ENCODE measurements at places on chromosomes 12 and 14. TPM values are rescaled to one million over a fixed set of nuclear protein-coding genes. Genes with fewer than 3 reads are reported as not detected.

DNA sequence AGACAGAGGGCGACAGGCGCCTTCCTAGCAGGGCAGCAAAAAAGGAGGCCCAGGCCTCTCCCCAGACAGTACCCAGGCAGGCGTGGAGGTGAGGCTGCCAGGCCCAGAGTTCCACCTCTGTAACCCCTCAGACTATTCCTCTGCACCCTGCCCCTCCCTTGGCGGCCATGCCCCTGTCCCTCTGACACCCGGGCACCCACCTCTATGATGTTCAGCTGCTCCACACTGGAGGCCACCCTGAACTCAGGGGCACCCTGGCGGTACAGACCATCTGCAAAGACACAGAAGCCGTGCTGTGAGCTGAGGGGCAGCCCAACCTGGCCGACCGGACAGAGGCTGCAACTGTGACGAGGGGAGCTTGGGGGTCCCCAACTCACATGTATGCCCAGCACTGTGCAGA, 20.1 kb downstream of the ARL6IP4 start:
- DNase-seq = no peak
- H3K27ac ChIP-seq = no peak overlapping the region
- peaks cover 9% of the 10 kb centered on the region for H3K4me1 ChIP-seq
- no peaks in the 10 kb centered on the region for H3K36me3 ChIP-seq

- DNase-seq = no peak
- no peaks in the 10 kb centered on the region for H3K27me3 ChIP-seq
- H3K36me3 ChIP-seq = no peaks in the 10 kb centered on the region
Observed at GRCh38 chr14:51336734-51337133, 96.7 kb downstream of the TMX1 start.

DNA sequence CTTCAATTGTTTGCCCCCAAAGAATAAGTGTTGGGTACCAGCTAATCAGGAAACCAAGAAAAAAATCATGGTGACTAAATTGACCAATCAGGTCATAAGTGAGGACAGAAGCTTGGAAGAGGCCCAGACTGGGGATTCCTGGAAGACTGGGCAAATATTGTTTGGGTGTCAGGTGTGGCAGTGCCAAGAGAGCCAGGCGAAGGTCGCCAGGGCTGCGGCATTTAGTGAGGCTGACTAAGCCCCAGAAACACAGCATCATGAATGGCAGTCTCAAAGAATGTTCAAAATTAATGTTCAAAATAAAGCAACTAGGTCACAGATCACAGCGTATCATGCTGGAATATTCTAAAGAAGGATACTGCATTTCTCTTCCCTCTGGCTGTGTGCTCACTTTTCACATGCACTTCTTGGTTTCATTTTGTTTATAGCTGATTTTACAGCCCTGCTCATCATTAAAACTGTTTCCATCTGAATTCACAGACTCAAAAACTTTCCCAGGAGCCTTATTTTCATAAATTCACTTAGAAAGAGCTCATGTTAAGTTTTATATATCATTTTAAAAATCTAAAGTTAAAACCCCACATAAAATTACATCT, 85.3 kb upstream of the OVCH1 start:
- no peaks in the 10 kb centered on the region for H3K27me3 ChIP-seq
- H3K4me3 ChIP-seq = no peak overlapping the region
- peak overlapping the region; percentile 82 for H3K27ac ChIP-seq

- no peak overlapping the region for H3K27ac ChIP-seq
- H3K36me3 ChIP-seq = no peaks in the 10 kb centered on the region
- no peaks in the 10 kb centered on the region for H3K27me3 ChIP-seq
- no peak for DNase-seq
- peaks cover 6% of the 10 kb centered on the region for H3K4me1 ChIP-seq
- no peak overlapping the region for H3K4me3 ChIP-seq
Observed at GRCh38 chr12:120705618-120706017, 4.6 kb upstream of the UNC119B start.

- no peak for DNase-seq
- H3K4me3 ChIP-seq = no peak overlapping the region
- H3K27ac ChIP-seq = peak overlapping the region; percentile 97
- H3K36me3 ChIP-seq = no peaks in the 10 kb centered on the region
Observed at GRCh38 chr14:105479431-105480158, 5.0 kb downstream of the CRIP2 start.

DNA sequence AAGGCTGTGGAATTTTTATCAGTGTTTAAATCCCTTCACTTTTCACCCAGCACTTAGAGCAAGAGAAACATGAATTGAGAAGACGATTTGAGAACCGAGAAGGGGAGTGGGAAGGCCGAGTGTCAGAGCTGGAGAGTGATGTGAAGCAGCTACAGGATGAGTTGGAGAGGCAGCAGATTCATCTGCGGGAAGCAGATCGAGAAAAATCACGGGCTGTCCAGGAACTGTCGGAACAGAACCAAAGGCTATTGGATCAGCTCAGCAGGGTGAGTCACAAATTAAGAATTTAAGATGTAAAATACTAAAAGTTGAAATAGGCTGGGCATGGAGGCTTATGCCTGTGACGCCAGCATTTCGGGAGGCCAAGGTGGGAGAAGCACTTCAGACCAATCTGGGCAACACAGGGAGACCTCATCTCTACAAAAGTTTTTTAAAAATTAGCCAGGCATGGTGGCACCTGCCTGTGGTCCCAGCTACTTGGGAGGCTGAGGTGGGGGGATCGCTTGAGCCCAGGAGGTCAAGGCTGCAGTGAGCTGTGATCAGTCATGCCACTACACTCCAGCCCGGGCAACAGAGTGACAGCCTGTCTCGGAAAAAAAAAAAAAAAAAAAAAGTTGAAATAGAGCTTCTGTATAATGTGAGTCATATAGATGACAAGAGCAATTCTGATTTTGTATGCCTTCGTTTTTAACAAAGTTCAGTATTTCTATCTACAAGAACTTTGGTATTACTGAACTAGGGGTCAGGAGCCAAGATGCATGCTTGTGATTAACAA, 9.6 kb downstream of the BICDL1 start:
- no peak for DNase-seq
- no peak overlapping the region for H3K4me3 ChIP-seq
- no peaks in the 10 kb centered on the region for H3K27me3 ChIP-seq
- H3K36me3 ChIP-seq = no peaks in the 10 kb centered on the region
- no peak overlapping the region for H3K27ac ChIP-seq

KRT6A gene
- 7,258 TPM for total RNA-seq

KRT76 gene
- total RNA-seq = not detected

PLCZ1 gene
- total RNA-seq = not detected

Data from vagina (tissue), 2 donors.